ENCODE measurements at places on chromosomes 4 and X.

- DNase-seq = no peak
Measured at GRCh38 chr4:81601358-81601694, 129.6 kb upstream of the RASGEF1B start.

DNA sequence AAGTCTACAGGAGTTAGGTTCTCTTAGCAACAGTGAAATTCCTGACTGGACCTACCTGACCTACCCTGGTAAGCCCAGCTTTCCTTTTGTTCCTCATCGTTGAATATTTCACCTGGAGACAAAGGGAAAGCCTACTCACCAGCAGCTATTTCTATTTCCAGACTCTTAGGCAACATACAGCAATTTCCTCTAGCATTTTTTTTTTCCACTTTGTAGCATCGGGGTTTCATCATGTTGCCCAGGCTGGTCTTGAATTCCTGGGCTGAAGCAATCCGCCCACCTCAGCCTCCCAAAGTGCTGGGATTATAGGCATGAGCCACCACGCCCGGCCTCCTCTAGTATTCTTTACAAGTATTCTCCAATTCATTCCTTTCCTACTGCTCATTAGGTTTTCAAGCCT, 6.8 kb upstream of the S100G start:
- DNase-seq = no peak

DNA sequence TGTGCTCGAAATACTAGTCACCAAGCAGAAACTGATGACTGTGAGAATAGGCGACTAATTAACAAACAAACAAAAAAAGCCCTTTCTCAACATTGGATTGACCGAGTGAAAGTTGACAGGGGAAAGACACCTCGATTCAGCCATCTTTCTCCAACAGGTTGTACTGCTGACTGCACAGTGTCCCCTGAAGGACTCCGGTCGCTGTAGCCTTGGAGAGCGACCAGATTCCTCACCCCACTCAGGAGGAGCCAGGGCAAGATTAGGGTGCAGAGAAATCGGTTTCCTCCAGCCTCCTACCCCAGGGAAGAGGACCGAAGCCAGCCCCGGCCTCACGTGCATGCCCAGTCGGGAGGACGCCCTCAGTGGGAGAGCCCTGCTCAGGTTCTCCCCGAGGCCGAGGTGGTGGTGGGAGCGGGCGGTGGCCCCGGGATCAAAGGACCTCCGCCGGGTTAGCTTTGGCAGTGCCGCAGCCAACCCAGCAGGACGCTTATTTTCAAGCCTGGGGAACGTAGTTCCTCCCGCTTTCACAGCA, 1.1 kb upstream of the RAP1GDS1 start:
- DNase-seq = peak; percentile 68

- DNase-seq = no peak
Measured at GRCh38 chr4:70927502-70928137, 25.5 kb downstream of the MOB1B start.

DNA sequence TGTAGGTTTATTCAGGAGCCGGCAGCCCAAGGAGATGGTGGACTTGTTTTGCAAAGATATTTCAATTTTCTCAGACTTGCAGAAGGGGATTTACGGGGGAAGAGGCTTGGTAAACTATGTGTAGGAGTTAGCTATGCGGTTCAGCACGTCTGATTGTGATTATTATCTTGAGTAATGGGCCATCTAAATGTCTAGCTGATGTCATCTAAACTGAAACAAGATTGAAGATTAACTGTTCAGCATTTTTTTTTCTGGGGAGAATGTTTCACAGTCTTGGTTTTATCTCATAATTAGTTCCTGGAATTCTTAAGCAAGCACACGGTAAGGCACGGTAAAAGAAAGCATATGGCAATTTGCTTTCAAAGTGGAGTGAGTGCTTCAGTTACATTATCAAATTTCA, 207.3 kb upstream of the CXorf51B start:
- no peak for DNase-seq

GRCh38 chr4:8705161-8706145, 112.9 kb downstream of the CPZ start:
- no peak for DNase-seq

DNA sequence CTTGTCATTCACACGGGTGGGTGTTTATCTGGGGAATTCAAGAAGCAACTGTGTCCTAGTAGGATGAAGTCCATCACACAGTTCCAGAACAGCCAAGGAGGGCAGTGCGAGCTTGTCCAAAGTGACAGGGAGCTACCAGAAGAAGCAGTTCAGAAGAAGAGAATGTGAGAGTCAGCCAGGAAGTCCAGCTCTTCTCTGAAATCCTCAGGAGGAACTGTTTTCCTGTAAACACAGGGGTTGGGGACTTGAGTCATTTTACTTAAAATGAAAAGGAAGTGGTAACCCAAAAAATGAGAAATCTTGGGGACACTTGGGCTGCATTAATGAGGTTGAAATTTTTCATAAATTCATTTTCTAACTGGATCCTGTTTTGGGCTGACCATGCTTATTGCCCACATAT, 8.2 kb upstream of the TLR10 start:
- DNase-seq = no peak

DNA sequence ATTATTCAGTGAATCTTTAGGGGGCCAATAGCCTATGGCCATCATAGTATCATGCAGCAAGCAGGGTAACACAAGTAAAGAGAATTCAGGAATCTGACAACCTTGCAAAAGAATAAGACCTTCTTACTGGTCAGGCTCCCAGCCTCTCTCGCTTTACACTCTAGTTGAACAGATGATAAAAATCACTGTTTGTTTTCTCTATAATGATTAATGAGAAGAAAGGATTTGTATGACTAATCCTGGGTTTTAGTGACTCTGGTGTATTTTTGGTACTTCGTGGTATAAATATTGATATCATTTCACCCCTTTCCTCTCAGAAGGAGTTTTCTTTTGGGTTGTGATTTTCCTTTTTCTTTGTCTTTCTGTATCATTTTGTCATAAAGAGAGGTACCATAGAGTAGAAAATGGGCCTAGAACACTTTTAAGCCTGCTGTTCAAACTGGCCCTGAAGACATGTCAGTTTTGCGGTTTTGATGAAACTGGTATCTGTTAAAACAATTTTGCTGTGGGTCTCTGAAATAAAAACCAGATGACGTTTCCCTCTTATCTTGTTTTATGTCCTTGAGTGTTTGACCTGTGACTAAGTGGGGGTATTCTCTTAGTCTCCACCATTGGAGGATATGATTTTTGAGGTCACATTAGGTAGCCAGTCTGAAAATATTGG, 294.9 kb upstream of the TBX22 start:
- no peak for DNase-seq

DNA sequence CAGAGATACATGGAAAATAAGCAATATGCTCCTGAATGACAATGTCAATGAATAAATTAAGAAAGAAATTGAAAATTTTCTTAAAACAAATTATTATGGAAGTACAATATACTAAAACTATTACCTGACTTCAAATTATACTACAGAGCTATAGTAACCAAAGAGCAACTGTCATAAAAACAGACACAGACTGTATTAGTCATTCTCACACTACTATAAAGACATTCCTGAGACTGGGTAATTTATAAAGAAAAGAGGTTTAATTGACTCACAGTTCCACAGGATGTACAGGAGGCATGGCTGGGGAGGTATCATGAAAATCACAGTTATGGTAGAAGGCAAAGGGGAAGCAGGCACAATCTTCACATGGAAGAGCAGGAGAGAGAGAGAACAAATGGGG, 60.0 kb upstream of the CYSLTR1 start:
- DNase-seq = no peak

- DNase-seq = no peak
Measured at GRCh38 chr4:18007625-18008024, 13.9 kb downstream of the LCORL start.

DNA sequence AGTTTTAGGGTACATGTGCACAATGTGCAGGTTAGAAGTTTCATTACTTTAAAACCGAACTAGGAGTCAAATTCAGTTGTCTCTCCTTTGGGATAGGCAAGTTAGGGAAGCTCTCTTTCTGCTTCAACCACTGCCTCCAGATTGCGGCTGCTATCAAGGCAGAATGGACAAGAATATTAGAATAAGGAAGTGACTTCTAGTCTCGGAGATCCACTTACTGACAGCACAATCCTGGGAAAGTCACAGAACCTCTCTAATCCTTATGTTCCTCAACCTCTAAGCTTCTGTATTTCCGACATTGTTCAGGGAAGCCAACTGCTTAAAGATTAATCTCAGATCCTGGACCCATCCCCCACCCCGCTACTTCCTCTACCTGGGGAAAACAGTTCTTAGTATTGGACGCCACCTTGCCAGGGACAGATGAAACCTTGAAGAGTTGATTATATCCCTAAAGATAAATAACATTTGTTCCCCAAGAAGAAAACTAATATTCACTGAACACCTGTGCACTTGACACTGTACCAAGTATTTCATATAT, 2.1 kb downstream of the NUP62CL start:
- DNase-seq = no peak

DNA sequence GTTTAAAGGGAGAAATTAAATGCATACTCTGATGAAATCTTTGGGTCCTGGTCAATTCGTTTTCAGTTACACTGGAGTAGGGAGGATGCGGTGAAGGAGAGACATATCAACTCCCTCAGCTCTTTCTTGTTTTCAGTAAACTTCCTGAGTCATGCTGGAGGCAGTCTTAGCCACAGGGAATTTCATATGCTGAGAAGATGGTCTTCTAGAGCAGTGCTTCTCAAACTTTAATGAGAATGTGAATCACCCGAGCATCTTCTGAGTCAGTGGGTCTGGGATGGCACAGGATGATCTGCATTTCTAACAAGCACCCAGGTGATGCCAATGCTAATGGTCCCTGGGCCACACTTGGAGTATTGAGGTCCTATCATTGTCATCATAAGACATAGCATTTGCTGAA, 214.5 kb downstream of the KIT start:
- no peak for DNase-seq

DNA sequence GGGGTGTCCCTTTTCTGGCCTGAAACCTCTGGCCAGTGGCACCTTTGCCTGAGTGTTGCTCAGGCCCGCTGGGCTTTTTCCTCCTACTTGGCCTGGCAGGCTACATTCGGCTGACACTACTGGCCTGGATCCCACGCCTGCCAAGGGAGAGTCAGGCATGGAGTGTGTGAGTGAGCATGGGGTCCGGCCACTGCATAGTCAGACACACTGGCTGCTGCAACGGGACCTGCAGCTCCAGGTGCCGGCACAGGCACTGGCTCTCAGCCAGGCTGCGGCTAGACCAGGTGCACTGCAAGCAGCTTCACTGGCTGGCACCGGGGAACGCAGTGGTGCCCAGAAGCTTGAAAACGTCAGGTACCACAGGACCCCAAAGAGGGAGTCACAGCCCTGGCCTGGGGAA, 434.9 kb downstream of the ARHGAP24 start:
- DNase-seq = no peak

DNA sequence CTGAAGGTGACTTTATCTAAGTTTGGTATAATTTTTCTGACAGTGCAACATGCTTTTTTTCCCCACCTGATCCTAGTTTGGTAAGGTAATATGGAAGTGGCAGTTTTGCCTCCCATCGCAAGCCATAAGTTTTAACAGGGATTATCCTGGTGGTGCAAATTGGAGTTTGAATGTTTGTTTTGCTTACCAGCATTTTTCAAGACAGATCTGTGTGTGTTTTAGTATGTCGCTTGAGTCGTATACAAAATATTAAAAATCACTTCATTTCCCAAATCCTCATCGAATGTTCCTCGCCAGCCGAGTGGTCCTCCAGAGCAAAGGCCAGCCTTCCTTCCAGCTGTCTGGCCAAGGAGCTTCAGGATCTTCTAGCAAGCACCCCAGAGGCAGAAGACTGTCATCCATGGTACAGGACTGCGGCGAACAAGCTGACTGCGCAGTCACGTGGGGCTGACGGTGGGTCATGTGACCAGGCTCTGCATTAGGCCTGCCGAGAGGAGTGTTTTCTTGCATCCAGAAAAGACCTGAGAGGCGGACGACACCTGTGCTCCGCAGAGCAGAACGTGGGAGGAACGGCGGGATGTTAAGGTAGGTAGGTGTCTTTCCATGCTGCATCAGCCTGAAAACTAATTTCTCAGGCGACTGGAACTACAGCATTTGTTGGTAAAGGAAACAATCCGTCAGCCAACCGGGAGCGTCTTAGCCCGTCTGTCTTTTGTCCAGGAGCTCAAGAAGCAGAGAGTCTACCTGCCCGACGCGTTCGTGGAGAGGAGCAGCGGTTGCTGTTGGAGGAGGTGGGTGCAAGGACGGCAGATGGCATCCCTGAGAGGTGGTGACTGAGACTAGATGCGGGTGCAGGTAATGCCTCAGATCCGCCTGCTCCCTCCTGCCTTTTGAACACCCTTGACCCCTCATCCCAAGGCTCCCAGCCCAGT, at the start of gene GPRASP3:
Gene GPRASP3 (plus strand): TSS at position 507 of the 932 bp plus-strand sequence. CDS start 28,253 bp downstream, outside the sequence.
- peak; percentile 61 for DNase-seq

DNA sequence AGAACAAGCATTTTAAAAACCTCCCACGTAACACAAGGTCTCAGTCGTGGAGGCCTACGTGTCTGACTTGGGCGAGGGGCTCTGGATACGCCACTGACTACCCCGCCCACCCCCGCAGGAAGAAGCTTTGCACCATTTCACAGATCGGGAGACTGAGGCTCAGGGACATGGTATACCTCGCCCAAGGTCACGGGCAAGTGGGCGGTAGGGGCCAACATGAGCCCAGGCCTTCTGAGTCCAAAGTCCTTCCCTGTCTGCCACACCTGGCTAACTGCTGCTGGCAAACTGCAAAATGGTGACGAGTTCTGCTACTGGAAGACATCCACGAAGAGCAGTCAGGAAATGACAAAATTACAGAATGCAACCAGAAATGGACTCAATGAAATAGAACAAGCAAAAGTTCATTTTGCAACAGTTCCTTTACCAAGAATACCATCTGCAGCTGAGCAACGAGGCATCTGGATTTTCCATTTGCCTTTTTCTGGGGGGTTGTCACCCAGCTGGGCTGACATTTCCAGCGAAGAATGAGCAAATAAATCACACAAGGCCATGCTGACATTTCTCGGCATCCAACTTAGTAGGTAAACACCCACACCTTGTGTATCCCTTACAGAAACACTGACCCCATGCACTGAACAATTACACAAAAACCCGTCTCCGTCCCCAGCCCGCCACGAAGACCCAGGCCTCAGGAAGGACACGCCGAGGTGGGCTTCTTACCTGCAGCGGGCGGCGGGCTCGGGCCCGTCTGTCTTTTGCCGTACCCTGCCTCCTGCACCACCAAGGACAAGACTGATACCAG, 70.2 kb upstream of the AFAP1 start:
- no peak for DNase-seq

DNA sequence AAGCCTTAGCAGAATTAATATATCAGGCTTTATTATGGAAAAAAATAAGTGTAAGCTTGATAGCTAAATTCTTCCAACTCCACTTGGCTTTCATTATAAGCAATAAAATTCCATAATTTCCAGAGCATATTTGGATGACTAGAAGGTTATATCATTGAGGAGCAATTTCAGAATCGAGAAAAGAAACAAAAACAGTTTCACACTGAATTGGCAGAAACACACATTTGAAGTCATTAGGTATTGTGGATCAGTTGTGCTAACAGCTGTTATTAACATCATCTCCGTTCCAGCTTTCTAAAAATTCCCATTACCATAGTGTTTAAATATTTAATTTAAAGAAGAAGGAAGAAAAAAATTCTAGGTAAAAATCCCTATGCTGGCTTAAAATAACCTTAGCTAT, 92.6 kb downstream of the ANTXR2 start:
- no peak for DNase-seq

All from hippocampal formation (tissue), 2 donors.